ENCODE measurements at places on chromosomes 2 and 18.

DNA sequence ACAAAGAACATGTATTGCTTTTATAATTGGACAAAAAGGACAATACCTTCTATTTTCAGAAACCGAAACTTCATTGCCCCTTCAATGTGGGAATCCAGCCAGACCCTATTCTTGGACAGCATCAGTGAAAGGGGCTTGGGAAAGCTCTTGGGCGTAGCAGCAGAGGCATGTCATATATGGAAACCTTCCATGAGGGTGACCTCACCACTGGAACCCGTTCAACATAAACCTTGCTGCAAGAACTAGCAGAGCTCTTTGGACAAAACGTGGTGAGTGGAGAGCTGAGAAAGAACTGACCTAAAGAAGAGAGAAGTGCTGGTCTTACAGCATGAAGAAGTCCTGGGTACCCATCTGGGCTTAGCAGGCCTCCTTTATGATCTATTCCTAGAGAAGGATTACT lies 22.7 kb upstream of the ACTG2 start:
- no peak for DNase-seq

DNA sequence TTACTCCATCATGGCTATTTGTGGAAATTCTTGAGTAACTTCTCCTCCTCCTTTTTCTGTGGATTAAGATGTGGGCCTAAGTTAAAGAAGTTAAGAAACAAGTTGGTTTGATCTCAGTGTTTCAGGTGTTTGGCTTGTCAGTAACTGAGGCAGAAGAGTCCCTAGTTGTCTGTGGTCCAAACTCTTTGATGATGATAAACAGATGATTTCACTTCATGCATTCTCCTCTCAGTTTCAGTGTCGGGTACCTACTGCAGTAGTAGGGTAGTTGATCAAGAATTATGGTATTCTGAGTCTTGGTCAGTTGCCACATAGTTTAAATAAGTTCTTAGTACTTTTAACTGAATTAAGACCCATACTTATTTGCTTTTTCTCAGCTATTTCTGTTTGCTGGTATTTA lies 85.6 kb downstream of the NCOA1 start:
- no peak for DNase-seq

DNA sequence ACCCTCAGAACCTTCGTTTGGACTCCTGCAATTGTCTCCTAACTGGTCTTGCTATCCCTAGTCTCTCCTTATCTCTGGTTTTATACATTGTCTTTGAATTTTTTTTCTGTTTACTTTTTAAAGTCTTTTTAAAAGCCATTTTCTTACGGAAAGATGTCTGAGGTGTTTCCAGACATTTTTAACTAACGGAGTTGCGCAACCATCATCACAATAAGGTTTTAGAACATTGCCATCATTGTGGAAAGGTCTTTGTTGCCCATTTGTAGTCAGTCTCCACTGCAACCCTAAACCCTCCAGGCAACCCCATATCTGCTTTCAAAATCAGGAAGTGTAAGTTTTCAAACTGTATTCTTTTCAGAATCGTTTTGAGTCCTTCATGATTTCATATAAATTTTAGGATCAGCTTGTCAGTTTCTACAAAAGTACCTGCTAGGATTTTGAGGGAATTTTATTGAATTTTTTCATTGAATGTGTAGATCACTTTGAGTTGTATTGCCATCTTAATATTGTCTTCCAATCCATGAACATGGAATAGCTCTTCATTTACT lies 46.3 kb downstream of the ANKRD12 start:
- DNase-seq: no peak

DNA sequence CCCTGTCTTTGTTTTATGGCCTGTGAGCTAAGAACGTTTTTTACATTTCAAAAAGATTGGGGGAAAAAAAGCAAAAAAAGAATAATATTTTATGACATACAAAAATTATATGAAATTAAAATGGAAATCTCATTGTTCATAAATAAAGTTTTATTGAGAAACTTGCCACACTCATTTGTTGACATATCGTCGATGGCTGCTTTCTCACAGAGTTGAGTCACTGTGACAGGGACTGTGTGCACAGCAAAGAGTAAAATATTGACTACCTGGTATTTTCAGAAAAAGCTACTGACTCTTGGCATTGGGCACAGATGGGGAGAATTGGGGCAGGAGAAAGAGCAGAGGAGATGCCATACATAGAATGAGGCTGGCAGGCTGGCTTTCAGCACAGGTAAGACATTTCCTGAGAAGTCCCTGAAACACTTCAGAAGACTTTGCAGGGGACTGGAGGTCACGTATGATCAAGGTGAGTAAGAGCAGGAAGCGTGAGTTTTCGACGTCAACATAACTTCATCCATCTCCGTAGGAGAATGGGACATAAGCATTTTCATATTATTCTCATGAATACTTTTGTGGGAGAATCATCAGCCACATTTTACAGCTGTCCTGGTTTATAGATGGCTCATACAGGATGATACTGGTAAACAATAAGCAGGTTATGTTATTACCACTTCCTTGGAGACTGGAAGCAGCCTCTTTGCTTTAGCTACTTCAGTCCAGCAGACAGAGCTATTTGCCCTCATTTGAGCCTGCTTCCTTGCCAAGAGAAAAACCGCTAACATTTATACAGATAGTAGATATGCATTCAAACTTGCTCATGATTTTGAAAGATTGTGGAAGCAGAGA lies 32.5 kb upstream of the PUM2 start:
- DNase-seq: no peak

DNA sequence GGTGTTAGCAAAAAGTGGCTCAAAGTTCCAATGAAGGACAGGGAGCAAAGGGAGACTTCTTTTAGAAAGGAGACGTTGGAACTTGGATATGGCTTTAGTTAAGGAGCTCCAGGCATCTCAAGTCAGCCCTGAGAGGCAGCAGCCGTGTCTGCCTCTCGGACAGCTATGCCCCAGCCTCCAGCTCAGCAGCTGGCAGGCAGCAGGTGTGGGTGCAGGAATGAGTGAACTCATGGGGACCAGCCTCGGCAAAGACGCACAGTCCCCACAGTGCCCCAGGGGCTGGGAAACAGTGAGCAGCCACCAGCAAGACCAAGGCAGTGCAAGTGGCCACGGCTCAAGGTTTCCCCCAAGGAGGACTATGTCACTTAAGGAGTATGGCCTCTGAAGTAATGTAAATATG lies 1.6 kb upstream of the LRRFIP1 start:
- no peak for DNase-seq

DNA sequence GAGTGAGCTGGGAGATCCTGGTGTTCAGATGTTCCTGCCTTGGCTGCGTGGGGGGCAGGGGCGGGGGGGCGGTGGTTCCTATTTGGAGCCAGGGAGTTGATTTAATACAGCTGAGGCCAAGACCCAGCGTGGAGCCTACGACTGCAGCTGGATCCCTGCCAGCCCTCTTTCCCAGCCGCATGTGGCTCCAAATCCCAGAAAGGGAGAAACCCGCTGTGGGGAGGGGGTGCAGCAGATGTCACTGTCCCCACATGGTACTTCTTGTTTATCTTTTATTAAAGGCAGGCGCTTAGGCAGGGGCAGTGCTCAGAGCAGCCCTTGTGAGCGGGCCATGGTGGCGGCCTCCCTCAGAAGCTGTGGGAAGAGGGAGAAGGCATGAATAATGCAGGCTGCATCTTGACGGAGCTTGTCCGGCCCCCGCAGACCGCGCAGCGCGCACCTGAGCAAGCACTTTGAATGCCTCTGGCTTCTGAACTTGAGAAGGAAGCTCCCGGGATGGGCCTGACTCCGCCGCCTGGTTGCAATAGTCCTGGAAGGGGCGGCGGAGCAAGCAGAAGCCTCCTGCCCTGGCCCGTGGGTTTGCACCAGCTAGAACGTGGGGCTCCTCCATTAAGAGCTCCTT lies 112.1 kb downstream of the GLI2 start:
- no peak for DNase-seq

Measured in NCI-H1930 (cell line).